Airway epithelial cell (primary cell): ENCODE measurements at places on chromosomes 4 and X. TPM values are rescaled to one million over a fixed set of nuclear protein-coding genes. Genes with fewer than 3 reads are reported as not detected.

The TRO gene
- 1.2 and 1.6 TPM in 2 replicates for total RNA-seq

The AMTN gene
- 0.21 TPM in 1 of 2 replicates, not detected in the other for total RNA-seq

The FAM149A gene
- 1.3 and 2.4 TPM in 2 replicates for total RNA-seq

The SMIM43 gene
- total RNA-seq = 0.35 TPM in 1 of 2 replicates, not detected in the other

The TECRL gene
- total RNA-seq = not detected in 2 replicates

The F8 gene
- total RNA-seq = 0.33 and 0.49 TPM in 2 replicates

The ESX1 gene
- total RNA-seq = 0.33 TPM in 1 of 2 replicates, not detected in the other

The ETDB gene
- not detected in 2 replicates for total RNA-seq

The HDAC6 gene
- total RNA-seq = 24.9 and 28.6 TPM in 2 replicates

The IBSP gene
- not detected in 2 replicates for total RNA-seq

The CPXCR1 gene
- total RNA-seq = 0.09 TPM in 1 of 2 replicates, not detected in the other

The NDUFC1 gene
- 57.5 and 77.5 TPM in 2 replicates for total RNA-seq

The INTS6L gene
- total RNA-seq = 3.9 and 5.4 TPM in 2 replicates

The DUSP21 gene
- not detected in 2 replicates for total RNA-seq

The IL15 gene
- not detected in 2 replicates for total RNA-seq

The ITGB1BP2 gene
- total RNA-seq = 0.37 and 0.78 TPM in 2 replicates

The KDR gene
- total RNA-seq = 0.35 TPM in 1 of 2 replicates, not detected in the other

The NMU gene
- 28.1 and 29.0 TPM in 2 replicates for total RNA-seq

The SRPX gene
- 11.2 and 13.6 TPM in 2 replicates for total RNA-seq

The BST1 gene
- 1.6 and 4.3 TPM in 2 replicates for total RNA-seq

The MTMR8 gene
- 0.49 TPM in 1 of 2 replicates, not detected in the other for total RNA-seq

The ZNF157 gene
- 0.14 TPM in 2 replicates for total RNA-seq

The CYLC1 gene
- total RNA-seq = not detected in 2 replicates

The ETNPPL gene
- not detected in 2 replicates for total RNA-seq

The TENM3 gene
- 7.7 and 10.6 TPM in 2 replicates for total RNA-seq

The ZFP42 gene
- total RNA-seq = 0.33 and 0.71 TPM in 2 replicates

The COX7B2 gene
- not detected in 2 replicates for total RNA-seq

The TENT5D gene
- total RNA-seq = not detected in 2 replicates
